Suppressor macrophage treated with lipopolysaccharide for 4 hours (primary cell): ENCODE measurements at places on chromosomes 1 and 21.

- DNase-seq = no peak
These were observed 868.0 kb downstream of the USP25 start for GRCh38 chr21:16597753-16598152.

GRCh38 chr21:36255663-36256062 lies 64.3 kb upstream of the MORC3 start:
- peak; percentile 26 for DNase-seq

GRCh38 chr1:190975827-190976226 lies 498.2 kb upstream of the BRINP3 start:
- DNase-seq = no peak

- no peak for DNase-seq
These were observed 82.4 kb upstream of the MAGI3 start for GRCh38 chr1:113307771-113308445.

DNA sequence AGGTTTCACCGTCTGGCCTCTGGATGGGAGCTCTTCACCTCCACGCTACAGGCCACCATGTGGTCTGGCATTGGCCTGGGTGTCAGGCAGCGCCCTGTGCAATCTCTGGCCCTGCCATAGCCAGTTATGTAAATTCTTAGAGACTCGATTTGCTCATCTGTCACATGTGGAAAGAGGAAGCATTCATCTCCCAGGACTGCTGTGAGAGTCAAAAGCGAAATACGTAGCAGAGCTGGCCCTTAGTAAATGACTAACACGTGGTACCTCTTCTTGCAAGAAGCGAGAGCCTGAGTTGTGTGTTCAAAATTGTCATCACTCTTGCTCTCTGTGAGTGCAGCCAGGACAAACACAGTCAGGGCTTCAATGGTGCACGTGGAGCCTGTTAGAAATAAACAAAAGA lies 159.0 kb upstream of the BACE2 start:
- DNase-seq = peak; percentile 23

DNA sequence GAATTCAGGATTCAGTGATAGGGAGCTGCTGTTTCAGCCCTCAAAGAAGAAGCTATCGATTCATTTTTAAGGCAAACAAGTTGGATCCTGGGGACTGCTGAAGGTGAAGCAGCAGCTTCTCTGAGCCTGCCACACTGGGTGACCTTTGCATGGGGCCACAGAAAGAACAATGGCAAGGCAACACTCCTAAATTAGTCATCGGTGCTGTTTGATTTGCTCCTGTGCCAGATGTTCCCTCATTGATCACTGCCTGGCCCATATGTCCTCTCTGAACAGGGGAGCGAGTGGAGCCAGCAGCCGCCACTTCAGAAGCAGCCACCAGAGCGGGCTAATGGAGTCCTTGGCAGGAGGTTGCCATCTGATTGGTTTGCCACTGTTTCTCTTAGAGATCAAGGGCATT lies 391.5 kb downstream of the NTNG1 start:
- no peak for DNase-seq

GRCh38 chr1:185644531-185644930 lies 89.7 kb upstream of the HMCN1 start:
- DNase-seq = no peak

GRCh38 chr21:35227786-35228185 lies 178.7 kb upstream of the RUNX1 start:
- no peak for DNase-seq

DNA sequence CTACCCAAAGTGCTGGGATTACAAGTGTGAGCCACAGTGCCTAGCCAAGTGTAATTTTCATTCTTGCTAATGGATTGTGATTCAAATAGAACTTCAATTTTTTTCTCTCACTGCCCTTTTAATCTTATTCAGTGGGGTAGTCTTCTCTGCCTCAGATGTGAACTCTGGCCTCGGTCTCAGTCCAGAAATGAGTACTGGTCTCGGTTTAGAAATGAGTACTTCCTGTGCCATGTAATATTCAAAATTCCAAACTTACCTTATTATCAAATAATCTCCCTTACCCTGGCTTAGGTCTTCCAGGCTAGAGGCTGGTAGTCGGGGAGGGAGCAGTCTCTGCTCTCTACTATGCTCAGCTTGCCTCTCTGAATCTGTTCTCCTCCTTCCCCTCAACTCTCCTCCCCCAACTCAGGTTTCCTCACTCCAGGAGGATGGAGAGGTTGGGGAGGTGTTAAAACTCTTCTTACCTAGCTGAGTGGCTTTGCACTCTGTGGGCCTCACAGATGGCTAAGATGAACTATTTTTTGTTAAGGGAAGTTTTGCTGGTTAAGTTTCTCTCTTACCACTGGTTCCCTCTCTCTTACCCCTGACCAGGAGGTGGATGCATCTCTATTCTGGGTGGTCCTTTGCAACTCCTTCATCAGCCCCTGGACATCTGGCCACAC lies 4.8 kb upstream of the SLAMF9 start:
- no peak for DNase-seq

GRCh38 chr1:76543495-76543894 lies 323.8 kb upstream of the ST6GALNAC5 start:
- DNase-seq = no peak

DNA sequence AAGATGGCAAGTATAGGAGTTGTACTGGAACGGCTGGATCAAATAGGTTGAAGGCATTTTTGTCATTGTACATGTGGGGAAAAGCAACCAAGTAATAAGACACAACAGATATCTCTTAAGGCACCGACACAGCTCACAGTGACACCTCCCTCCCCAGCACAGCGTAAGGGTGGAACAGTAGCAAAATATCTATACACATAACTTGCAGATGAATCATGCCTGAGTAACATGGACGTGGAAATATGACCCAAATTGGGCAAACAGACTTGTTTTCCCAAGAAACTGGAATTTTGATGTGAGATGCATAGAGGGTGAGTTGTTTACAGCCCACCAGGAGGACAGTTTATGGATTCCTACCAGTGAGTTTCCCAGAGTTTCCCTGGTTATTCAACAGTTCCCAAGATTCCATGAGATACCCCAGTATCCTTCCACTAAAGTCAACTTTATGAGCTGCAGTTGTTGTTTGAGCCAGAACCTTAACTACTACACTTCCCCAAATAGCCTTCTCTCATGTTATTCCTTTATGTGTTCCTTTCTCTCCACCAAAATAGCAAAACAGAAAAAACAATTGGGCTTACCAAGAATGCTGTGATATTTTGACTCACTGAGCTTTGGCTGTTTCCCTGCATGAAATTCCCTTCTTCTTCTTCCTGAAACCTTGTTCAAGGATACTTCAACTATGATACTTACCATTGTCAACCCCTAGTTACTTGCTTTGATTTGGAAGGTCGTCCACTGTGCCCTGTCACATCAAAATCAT lies 7.1 kb upstream of the DR1 start:
- DNase-seq = no peak

DNA sequence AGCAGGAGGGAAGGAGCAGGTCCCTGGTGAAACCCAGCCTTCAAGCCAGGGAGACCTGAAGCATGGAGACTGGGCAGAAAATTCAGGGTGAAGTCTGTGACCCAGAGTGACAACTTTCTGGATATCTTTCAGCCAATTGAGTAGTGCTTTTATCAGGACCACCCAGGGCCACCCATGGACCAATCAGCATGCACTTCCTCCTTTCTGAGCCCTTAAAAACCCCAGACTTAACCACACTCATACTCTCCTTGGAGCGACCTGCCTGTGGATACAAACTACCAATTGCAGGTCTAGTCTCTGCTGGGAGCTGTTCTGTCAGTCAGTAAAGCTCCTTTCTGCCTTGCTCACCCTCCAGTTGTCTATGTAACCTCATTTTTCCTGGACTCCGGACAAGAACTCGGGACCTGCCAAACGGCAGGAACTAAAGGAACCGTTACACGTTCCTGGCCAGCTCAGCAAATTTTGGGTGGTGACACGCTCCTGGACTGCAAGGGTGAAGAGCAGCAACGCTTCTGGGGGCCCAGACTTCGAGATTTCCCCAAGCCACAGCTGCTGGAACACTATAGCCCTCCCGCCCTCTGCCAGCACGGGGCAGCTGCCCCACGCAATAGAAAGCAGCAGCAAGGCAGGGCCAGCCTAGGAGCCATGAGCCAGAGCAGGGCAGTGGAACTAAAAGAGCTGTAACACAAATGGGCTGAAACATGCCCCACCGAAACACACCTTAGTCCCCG lies 1183.4 kb downstream of the AMY1C start:
- no peak for DNase-seq
